ENCODE measurements at places on chromosomes 13 and 19.

DNA sequence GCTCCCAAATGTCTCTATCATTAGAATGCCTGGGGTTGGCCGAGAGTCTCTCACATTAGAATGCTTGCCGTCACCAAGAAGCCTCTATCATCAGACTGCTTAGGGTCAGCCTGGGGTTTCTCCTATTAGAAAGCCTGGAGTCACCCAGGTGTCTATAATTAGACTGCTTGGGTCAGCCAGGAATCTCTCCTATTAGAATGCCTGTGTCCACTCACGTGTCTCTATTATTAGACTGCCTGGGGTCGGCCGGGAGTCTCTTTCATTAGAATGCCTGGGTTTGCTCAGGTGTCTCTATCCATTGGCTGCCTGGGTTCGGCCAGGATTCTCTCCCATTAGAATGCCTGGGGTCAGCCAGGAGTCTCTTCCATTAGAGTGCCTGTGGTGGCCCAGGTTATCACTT, 1453.1 kb downstream of the UQCRFS1 start:
- DNase-seq: no peak

- no peak for DNase-seq
These were observed 277.8 kb downstream of the FOXO1 start for GRCh38 chr13:40388617-40389016.

DNA sequence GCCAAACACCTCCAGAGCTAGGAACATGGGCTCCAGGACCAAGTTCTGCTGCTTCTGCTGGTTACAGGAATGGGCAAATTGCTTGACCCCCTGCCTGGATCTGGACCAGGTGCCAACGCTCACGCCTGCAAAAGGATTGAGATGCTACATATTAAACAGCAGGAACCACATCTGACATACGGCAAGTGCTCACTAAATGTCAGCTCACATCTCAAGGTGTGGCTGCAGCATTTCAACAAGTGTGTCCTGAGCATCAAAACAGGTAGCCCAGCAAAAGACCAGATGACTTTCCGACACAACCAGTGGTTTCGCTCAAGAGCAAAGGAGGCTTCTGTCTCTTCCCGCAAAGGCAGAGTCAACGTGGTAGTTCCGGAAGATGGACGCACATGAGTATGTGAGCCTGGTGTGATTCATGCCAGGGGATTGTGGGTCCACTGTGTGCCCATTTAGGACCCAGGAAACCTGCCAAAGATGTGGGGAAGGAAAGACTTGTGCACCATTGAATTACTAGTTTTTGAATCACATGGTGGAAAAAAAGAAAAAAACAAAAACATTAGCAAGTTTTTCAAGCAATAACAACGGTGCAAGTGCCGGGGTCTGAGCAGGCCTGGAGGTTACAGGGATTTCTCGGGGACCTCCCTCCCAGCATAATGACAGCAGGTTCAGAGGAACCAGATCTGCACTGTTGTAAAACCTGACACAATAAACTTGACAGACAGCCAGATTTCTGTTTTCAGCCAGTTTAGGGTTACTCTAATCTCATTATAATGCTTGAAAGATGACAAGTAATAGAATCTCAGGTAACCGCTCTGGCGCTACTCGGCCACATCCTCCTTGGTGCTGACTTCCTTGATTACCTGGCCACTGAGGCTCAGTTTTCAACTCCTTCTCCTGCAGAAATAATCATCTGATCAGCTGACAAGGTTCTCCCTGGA, 77.9 kb downstream of the SOX1 start:
- DNase-seq: no peak

DNA sequence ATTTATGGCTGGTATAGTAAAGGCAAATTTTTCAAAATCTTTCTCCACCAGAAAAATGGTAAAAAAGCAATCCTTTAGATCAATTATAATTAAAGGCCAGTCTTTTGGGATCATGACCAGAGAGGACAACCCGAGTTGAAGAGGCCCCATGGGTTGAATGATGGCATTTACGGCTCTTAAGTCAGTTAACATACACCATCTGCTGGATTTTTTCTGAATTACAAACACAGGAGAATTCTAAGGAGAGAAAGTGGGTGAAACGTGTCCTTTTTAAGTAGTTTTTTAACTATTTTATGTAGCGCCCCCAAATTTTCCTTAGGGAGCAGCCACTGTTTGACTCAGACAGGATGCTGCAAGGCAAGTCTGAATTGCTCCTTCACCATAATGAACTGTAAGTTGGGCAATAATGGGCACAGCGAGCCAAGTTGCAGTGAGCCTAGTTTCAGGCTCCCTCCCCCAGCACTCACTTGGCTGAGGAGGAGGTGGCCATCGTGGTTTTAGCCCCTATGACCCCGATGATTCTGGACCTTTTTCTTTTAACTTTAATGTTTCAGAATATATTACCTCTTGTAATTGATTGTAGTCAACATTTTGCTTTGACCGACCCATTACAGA, 13.6 kb upstream of the ZNF611 start:
- no peak for DNase-seq

DNA sequence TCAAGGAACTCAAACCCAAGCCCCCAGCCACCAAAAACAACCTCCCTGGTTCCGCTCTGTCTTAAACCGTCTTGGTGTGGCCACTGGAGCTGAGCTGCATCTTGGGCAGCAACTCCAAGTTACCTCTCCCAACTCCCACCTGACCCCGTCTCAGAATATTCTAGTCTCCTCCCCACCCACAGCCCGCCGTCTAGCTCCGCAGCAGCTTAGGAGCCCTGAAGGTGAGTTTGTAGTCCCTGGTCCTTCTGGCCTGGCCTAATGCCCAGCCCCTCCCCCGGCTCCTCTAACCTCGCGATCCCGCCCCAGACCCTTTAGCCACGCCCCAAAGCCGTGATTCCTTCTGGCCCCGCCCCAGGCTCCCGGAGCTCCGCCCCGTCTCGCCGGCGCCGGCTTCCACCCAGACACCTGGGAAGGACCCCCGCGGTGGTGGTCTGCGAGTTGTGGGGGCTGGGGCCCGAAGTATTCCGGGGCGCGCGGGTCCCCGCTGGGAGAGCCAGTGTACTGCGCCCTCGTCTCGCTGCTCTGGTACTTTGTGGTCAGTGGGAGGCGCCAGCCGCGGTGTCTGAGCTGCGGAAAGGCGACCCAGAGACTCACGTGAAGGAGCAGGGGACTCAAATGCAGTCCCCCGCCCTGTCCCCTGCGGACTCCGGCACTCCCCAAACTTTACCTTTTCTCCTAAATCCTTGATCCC, 2.5 kb upstream of the LHB start:
- DNase-seq: peak; percentile 67

GRCh38 chr13:113283904-113284303, 13.1 kb upstream of the LAMP1 start:
- no peak for DNase-seq

- DNase-seq: no peak
These were observed 13.7 kb downstream of the PPFIA3 start for GRCh38 chr19:49132974-49133609.

DNA sequence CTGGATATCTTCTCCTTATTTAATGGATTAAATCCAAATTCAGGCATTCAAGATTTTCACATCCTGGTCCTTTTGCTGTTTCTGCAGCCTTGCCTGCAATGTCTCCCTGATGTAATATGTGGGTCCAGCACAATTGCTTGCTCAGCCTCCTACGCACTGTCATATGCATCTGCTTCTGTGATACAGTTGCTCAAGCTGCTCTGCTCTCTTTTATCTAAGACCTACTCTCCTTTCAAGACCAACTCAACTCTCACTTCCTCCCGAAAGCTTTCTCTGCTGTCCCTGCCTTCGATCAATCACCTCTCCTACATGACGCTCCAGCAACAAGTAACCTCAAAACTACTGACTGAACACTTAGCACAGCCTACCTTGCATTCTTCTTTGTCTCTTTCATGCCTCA, 138.2 kb downstream of the DCLK1 start:
- DNase-seq: no peak

- no peak for DNase-seq
These were observed 16.6 kb downstream of the MED4 start for GRCh38 chr13:48078251-48078656.

- DNase-seq: no peak
These were observed 220.8 kb downstream of the COG6 start for GRCh38 chr13:39876258-39876657.

DNA sequence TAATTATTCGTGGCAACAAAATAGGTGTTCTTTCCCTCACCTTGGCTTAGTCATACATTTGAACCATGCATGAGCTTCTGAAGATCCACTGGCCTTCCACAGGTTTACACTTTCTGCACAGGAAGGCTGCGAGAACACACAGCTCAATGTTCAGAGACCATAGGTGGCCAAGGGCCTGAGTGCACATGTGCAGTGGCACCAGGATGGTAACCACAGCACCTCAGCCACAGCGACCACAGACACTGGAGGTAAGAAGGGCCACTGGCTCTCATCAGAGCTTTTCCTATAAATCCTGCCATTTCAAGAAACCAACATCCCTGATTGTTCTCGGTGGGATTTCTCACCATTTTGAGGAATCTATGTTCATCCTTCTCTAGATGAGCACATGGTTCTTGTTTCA, 1.6 kb downstream of the DCLK1 start:
- DNase-seq: no peak

DNA sequence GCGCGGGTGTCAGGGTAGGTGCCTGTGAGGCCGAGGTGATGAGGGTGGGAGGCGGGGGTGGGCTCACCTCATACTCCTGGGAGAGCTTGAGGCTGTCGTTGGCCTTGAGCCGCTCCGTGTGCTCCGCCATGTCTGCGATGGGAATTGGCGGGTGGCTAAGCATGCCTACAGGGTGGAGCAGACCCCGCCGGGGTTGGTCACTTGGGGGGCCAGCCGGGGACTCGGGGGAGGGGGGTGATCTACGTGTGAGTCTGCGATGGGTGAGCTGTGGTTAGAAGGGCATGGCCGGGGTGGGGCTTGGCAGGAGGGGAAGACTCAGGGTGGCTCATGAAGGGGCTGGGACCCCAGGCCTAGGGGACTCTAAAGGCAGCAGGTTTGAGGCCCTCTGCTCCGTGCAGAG, 125.2 kb downstream of the PTPRS start:
- no peak for DNase-seq

DNA sequence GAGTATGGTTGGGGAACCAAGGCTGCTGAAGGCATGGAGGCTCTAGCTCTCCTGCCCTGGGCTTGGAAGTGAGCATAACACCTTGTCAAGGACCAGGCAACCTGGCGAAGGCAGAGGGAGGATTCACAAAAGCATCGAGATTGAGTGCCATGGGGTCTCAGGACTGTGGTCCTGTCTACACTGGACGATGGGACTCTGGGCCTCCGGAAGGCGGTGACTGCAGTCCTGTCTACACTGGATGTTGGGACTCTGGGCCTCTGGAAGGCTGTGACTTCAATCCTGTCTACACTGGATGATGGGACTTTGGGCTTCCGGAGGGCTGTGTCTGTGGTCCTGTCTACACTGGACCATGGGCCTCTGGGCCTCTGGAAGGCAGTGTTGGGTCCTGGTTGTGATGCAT, 290.4 kb downstream of the TEX29 start:
- DNase-seq: no peak

DNA sequence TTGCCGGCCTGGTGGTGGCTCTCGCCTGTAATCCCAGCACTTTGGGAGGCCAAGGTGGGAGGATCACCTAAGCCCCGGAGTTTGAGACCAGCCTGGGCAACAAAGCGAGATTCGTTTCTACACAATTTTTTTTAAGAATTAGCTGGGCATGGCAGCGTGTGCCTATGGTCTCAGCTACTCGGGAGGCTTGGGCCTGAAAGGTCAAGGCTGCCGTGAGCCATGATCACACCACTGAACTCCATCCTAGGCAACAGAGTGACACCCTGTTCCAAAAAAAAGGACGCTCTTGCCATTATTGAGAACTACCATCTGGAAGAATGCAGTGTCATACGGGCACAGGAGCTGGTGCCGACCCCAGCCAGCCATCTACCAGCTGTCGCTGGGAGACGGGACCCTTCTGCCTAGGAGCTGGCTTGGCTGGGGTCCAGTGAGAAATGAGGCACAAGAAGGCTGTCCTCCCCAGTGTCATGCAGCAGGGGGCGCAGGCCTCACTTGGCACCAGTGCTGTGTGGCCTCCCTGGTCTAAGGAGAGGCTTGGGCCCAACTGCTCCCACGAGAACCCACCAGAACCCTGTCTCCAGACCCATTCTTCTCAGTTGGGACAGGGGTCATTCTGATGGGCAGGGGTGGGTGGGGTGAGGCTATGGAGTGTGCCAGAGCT, 12.2 kb upstream of the RELB start:
- no peak for DNase-seq

DNA sequence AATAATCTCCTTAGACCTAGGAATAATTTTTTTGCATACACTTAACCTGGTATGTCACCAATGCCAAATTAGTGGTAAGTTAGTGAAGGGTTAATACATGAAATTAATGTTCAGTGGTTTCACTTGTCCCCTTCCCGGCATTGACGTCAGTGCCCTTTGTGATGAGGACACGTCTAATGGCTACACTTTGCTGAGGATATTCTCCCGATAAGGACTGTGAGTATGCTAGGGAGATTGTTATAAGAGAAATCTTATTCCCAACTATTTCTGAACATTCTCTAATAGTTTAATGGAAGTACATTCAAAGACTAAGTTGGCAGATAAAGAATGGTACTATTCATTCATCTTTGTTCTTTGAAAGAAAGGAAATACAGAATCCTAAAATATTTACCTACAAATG, 102.4 kb downstream of the TNFRSF19 start:
- no peak for DNase-seq

DNA sequence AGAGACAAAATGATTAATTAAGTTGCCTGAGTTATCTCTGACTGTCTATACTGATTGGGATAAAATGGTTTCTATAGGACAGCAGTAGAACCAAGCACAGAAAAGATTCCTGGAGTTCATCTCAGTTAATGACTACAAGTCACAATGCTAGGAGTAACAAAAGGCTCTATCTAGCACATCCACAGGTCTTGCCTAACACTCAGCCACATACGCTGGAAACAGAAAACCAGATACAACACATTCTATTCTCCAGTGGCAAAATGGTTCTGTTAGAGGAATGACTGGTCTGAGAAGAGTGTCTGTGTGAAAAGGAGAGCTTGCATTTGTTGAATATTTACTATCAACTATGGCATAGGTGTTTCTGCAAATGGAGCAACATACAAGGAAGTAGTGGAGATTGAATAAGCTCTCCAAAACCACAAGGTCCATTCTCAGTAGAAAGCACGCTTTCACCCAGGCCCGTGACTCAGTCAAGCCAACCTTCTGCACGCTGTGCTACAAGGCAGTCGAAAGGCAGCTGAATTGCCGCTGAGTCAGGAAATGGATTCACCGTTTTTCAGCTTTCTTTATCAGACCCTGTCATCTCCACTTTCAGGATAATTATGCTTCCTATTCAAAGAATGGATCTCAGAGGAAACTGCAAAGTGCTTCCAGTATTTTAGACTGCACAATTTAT, 761.5 kb downstream of the EFNB2 start:
- no peak for DNase-seq

GRCh38 chr13:111370570-111371535, 50.4 kb downstream of the TEX29 start:
- no peak for DNase-seq

GRCh38 chr13:49627831-49628652, at the start of gene ARL11:
ARL11 (plus strand) TSS chr13:49628507; CDS start chr13:49630448, 1,941 bp downstream.
- DNase-seq: no peak

- DNase-seq: no peak
These were observed 506.2 kb downstream of the GPC5 start for GRCh38 chr13:91904597-91904996.

DNA sequence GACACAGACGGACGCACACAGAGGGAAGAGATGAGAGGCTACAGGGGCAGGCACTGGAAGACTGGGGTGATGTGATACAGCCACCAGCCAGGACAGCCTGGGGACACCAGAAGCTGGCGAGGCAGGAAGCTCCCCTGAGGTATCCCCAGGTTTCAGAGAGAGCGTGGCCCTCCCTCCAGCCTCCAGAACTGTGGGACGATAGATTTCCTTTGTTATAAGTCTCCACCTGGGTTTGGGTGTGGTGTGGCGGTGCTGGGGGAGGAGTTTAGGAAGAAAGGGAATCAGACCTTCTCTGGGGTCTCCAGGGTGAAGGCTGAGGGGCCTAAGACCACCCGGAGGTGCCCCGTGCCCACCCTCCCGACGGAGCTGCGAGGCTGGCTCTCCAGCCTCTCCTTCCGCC, 2.7 kb upstream of the ASPDH start:
- DNase-seq: no peak
